Breast epithelium (tissue), 4 donors: ENCODE measurements at places on chromosomes 13 and 19.
A peak's percentile ranks its signal among the peaks of the same experiment; 100 is the strongest.

- peak; percentile 65 for DNase-seq
Observed at GRCh38 chr19:3669947-3670795, 30.1 kb downstream of the PIP5K1C start.

- no peak for DNase-seq
Observed at GRCh38 chr13:111789420-111789819, 277.5 kb upstream of the SOX1 start.

- no peak for DNase-seq
Observed at GRCh38 chr19:16436780-16437332, 34.9 kb downstream of the EPS15L1 start.

DNA sequence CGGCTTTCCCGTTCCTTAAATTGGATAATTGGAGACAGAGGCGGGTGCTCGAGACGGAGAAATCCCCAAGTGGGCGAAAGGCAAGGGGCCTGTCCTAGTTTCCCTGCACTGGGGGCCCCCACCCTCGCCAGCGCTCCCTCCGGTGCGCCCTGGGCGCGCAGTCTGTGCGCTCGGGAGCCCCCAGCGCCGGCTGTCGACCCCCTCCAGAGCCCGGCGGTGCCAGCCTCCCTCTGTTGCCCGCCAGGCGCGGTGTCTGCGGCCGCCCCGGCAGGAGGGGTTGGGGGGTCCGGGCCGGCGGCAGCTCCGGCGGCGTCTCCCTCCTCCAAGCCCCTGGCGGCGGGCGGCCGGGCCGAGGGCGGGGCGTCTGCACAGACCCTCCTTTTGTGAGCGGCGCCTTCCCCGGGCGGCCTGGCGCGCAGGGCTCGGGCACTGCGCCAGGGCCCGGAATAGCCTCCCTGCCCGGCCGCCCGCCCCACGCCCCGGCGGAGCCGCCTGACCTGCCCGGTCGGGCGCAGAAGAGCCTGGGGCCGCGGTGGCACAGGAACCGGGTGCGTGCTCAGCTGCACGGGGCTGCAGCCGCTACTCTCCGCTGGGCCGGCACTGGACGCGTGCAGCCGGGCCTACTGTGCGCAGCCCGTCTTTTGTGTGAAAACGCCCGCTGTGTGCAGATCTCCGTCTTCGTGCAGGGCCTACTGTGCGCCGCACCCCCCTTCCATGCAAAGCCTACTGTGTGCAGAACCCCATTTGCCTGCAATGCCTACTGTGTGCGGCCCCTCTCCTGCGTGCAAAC is 13.2 kb downstream of the GADD45B start:
- DNase-seq: no peak

- no peak for DNase-seq
Observed at GRCh38 chr19:51093510-51094345, 11.0 kb upstream of the KLK14 start.

DNA sequence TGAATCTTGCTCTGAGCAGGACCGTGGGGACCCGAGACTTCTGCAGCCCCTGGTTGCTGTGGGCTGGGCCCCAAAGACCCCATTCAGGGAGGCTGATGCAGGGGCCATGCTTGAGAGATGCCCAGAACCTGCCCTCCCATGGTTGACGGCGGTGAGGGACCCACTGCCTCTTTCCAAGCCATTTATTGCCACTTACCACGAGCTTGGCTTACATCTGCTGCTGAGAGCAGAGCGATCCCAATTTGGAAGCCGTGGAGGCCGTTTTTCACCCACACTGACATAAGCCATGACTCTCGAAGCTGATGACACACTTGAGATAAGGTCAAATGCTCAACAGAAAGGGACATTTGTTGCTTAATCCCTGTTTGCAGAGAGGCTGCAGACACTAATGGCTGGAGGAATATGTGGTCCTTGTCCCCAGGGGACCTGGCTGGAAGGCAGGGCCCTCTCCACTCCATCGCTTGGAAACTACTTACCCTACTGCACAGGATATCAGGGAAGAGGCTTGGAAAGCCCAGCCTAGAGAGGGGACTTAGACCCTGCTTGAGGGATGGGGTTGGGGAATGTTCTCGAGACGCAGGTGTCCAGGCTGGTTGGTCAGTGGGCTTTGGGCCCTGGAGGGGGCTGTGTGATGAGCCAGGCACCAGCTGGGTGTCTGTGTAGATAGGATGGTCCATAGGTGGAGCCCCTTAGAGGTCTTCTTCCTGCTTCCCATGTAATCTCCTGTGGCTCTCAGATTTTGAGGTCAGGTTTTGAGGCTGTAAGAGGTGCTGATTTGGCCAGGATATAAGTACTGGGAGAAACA is 15.3 kb downstream of the ZNF536 start:
- no peak for DNase-seq
